ENCODE measurements at places on chromosomes 1 and 21. TPM values are rescaled to one million over a fixed set of nuclear protein-coding genes. Genes with fewer than 3 reads are reported as not detected.

GRCh38 chr21:44454747-44455523, at the start of gene LRRC3:
TSS of gene LRRC3 (plus strand) at chr21:44455510. CDS start at chr21:44456645, 1,135 bp downstream.
- DNase-seq: peak; percentile 68

- DNase-seq: no peak
Measured at GRCh38 chr1:116475850-116476218, 95.0 kb downstream of the CD58 start.

GRCh38 chr21:10273196-10273595, 248.2 kb upstream of the TPTE start:
- DNase-seq: no peak

The ZBTB8OS gene
- total RNA-seq: 48.0 TPM

GRCh38 chr1:53501065-53502005, 42.1 kb downstream of the DMRTB1 start:
- DNase-seq: no peak

The TTLL10 gene
- total RNA-seq: not detected

The PFKL gene
- total RNA-seq: 156 TPM

GRCh38 chr1:26471498-26472319, 531 bp upstream of the HMGN2 start:
- peak; percentile 48 for DNase-seq

- DNase-seq: no peak
Measured at GRCh38 chr1:39672551-39672947, 642 bp upstream of the NT5C1A start.

The GSTM1 gene
- 112 TPM for total RNA-seq

DNA sequence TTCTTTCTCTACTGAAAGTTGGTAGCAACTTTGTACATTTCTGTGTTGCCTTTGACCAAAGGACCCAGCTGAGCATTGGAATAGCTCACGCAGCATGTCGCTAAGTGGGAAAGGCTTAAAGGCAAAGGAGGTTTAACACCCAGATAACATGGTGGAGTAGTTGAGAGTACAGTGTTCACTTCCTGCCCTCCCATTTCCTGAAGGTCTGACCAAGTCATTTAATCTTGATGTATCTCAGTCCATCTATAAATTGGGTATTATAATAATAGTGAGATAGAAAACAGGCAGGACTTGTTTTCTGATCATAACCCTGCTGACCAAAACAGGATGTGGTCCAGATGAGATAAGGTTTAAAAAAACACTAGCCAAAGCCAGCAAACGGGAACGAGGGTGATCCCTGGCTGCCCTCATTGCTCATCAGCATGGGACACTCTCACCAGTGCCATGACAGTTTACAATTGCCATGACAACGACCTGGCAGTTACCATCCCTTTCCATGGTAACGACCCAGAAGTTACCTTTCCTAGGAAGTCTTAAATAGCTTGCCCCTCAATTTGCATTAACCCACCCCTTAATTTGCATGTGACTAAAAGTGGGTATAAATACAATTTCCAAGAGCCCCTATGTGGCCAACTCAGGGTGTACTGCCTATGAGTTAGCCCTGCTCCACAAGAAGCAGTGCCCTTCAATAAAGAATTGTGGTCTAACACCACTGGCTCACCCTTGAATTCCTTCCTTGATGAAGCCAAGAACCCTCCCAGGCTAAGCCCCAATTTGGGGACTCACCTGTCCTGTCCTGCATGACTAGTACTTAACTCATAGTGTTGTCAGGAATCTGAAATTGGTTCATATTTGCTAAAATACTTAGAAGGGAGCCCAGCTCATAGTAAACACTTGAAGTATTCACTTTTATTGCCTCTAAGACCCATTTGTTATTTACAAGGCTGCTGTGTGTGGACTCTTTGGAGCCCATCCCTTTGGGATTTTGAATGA, 28.4 kb upstream of the FHAD1 start:
- no peak for DNase-seq

DNA sequence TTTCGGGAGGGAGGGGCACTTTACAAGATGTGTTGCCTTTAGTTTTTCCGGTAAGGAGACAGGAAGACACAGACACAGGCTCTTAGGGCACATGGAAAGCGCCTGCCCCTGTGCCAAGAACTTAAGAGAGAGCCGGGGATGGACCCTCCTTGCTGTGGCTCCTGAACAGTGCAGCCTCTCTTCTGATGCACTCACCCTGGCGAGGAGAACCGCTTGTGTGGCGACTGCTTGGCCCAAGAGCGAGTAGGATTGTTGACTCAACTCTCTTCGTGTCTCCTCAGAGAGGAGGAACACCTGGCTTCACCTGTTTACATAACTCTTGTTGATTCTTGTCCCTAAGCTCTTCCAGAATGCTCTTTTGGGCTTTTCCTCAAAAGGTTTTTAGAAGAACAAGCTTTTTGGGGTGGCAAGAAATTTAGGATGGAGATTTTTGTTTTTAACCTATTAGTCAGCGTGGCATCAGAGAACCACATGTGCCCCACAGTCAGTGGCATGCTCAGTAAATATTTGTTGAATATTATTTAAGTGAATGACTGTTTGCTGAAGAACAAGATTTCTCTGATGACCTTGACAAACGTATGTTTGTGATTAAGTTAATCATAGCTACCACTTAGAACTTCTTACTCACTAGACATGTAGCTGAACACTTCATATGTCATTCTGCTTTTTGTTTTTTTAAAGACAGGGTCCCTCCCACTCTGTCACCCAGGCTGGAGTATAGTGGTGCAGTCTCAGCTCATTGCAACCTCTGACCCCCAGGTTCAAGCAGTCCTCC, 60.6 kb downstream of the NFIA start:
- no peak for DNase-seq

DNA sequence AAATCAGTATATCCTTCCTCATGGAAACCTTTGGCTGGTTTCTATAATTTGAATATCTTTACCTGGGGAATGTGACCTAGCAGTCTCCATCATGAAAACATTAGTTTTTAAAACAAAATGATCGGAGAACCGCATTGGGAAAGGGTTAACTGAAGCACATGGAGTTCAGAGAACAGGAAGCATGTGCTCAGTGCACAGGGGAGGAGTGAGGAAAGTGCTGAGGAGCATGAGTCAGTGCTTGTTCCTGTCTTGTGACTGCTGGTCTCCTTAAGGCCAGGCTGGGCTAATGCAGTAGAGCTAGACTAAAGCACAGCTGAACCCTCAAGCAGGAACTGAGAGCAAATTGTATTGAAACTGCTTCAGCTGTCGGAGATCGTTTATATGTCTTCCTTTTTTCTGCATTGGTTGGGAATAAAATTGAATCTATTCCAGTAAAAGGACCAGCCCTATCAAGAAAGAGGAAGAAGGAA, 5.8 kb downstream of the IFI16 start:
- DNase-seq: peak; percentile 68

The SPRR3 gene
- total RNA-seq: not detected

The ASAP3 gene
- total RNA-seq: not detected

The PGBD5 gene
- not detected for total RNA-seq

GRCh38 chr1:166272155-166272554, 105.4 kb upstream of the FAM78B start:
- no peak for DNase-seq

- DNase-seq: no peak
Measured at GRCh38 chr1:111600886-111601386, 18.7 kb upstream of the RAP1A start.

The OR2L5 gene
- not detected for total RNA-seq

DNA sequence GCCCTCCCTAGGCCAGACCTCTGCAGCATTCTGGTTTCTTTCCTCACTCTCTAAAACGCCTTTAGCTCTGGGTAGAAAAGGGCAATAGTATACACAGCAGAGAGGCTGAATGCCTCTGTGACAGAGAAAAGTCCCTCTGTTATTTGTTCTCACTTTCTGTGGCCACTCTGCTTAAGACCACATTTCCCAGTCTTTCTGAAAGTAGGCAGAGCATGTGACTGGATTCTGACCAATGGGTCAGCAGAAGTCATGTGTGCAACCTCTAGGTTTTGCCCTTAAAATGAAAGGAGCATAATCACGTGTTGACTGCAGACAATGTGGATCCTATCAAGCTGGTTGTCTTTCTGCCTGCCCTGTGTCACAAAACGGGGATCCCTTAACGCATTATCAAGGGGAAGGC, 79.7 kb upstream of the MARK1 start:
- DNase-seq: no peak

The LAMB3 gene
- total RNA-seq: 11.5 TPM

The IFI6 gene
- 35.0 TPM for total RNA-seq

The CNKSR1 gene
- total RNA-seq: 3.4 TPM

The ASCL5 gene
- not detected for total RNA-seq

The NBPF20 gene
- total RNA-seq: 0.82 TPM

- DNase-seq: no peak
Measured at GRCh38 chr1:163230827-163231226, 28.1 kb upstream of the RGS5 start.

The TNFRSF9 gene
- 112 TPM for total RNA-seq

The PTCH2 gene
- 0.59 TPM for total RNA-seq

The PDE4B gene
- 14.0 TPM for total RNA-seq

- peak; percentile 34 for DNase-seq
Measured at GRCh38 chr1:45493116-45493697, 2.2 kb upstream of the TESK2 start.

DNA sequence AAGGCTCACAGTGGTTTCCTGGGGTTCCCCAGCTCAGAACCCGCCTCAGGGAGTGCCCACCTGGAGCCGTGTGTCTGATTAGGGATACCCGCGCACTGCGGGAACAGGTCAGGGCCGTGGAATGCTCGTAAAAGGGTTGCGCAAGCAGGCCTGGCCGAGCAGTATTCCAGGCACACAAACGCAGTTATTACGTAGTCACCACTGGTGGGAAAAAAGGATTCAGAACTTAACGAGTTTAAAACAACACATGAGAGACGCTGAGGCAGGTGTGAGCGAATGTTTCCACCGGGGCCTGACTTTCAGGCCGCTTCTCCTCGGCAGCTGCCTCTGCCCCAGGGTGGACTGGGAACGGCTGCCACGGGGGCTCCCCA, 18.2 kb downstream of the PLCH2 start:
- DNase-seq: no peak

The PCNX2 gene
- total RNA-seq: 16.0 TPM

Data from activated T-helper 2 cell treated with anti-CD3 and anti-CD28 coated beads, Interferon-gamma antibody, Interleukin-2, Interleukin-4, amounts not matched to agents 10 μg/mL and 5 μg/mL and 100 μg/mL, durations not matched to agents 14 hours and 24 hours and 36 hours (primary cell).